ENCODE measurements at places on chromosomes 5 and 9.

DNA sequence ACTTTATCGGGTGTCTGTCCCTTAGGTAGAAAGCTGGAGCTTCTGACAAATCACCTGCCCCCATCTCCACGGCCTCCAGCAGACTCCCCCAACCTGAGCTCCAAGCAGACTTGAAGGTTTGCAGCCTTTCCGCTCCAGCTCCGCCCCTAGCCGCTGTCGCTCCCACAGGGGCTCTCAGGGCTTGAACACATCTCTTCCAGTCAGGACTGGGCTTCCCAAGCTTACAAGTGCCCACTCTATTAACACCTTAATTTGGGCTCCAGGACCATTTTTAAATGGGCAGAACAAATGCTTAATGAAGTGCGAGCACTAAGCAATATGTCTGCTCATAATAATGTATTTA, 17.2 kb upstream of the SLC25A51 start:
- no peak for DNase-seq

- DNase-seq: no peak
Measured at GRCh38 chr5:180352116-180353047, 754 bp downstream of the GFPT2 start.

- DNase-seq: no peak
Measured at GRCh38 chr9:137379761-137380161, 43.2 kb downstream of the EXD3 start.

- no peak for DNase-seq
Measured at GRCh38 chr9:117029341-117029740, 342.2 kb downstream of the TRIM32 start.

GRCh38 chr9:29394855-29395254, 1821.6 kb upstream of the C9orf72 start:
- no peak for DNase-seq

DNA sequence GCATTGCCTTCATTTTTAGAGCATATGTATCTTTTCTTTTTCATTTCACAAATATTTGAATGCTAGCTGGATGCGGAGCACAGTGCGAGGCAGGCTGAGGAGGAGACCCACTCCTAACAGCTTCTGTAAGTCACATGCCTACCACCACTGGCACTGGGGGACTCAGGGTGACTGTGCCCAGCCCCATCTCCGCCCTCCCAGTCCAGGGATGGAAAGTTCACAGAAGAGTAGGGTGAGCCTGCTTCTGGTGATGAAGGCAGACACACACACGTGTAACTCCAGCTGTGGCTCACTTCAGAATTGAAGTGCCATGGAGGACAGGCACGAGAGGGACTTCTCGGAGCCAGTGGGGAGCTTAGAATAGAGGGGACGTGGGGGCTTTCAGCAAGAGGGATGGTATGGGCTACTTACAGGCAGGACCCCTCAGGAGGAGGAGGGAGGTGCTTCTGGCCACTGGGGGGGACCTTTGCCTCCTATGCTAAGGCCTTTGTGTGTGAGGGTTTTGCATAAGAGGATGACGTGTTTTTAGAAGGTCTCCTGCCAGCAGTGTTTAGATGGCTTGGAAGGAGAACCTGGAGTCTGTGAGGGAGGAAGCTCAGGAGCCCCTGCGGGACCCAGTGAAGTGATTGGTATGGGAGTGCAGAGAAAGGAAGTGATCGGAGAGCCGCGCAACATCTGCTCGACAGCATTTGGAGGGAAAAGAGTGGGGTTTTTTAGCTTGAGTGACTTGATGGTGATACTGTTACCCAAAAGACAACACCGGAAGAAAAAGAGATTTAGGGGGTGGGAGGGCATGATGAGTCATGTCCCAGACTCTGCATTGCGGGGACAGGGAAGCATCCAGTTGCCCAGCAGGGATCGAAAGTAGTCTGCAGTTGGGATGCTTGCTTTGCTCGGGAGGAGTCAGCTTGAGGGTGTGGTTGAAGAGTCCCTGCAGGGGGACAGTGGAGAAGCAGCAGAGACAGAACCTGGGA, 163.5 kb upstream of the OTULINL start:
- DNase-seq: no peak

DNA sequence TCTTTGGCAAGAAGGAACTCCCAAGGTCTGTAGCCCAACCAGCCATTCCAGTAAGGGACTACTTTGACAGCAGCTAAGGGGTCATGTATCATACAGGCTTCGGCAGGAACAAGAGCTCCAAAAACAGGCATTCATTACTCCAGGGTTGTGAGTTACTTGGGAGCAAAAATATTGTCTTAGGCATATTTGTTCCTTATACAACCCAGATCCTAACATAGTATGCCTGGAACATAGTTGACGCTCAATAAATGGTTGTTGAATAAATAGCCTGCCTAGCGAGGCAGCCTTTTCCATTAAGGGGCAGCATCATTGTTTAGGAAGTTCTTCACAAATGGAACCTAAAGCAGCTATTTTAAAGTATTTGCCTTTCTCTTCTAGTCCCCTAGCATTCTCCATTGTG, 35.8 kb upstream of the FER start:
- no peak for DNase-seq

GRCh38 chr5:118956727-118957126, 31.6 kb downstream of the DTWD2 start:
- peak; percentile 9 for DNase-seq

DNA sequence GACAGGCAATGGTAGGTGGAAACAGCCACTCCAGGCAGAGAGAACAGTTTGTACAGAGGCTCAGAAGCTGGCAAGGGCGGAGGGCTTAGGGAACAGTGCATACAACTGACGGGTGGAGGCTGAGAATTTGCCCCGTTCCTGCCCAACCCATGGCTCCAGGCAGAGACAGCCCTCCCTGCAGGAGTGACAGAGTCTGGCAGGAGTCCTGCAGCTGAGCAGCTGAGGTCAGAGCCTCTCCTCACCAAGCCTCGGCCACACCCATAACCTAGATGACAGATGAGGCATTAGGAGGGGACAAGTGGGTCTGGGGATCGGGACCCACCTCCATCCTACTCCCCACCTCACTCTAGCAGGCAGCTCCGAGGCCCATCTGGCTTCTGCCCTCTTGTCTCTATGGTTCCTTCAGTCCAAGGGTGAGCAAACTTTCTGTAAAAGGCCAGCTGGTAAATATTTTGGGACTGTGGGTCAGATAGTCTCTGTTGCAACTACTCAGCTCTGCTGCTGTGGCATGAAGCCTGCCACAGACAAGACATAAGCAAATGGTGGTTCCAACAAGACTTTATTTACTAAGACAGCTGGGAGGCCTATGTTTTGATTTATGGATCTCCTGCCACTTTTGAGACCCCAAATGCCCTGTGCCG, 83.7 kb downstream of the SH3TC2 start:
- no peak for DNase-seq

GRCh38 chr9:111483439-111483857, 735 bp downstream of the ECPAS start:
- DNase-seq: no peak
